Memory B cell (primary cell): ENCODE measurements at places on chromosomes 2 and 18.

GRCh38 chr2:162934191-162934590, 95.6 kb upstream of the KCNH7 start:
- no peaks in the 10 kb centered on the region for H3K36me3 ChIP-seq
- H3K27me3 ChIP-seq, result no peaks in the 10 kb centered on the region
- no peak for DNase-seq

- no peaks in the 10 kb centered on the region for H3K4me1 ChIP-seq
- H3K27ac ChIP-seq, result no peak overlapping the region
- H3K4me3 ChIP-seq, result no peak overlapping the region
- no peak for DNase-seq
- H3K36me3 ChIP-seq, result no peaks in the 10 kb centered on the region
- H3K27me3 ChIP-seq, result no peaks in the 10 kb centered on the region
Observed at GRCh38 chr18:4134700-4135099, 320.4 kb downstream of the DLGAP1 start.

DNA sequence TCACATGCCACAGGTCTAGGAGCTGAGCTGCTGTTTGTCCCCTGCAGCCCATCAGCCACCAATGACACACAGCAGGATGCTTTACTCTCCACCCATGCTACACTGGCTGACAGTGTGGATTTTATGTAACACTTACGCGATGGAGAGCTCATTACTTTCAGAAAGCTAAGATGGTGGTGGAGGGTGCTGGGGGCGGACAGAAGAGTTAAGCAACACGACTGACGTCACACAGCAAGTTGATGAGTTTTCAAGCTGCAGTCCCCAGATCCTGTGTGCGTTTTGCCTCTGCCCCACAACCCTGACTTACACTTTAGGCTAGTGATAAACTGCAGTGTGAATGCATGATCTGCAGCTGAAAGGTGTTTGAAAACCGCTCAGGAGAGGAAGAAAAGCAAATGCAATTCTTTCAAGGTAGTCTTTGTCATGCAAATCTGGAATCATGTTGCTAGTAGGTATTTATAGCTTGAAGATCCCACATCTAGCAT, 42.4 kb downstream of the MRPS5 start:
- H3K4me1 ChIP-seq, result peaks cover 7% of the 10 kb centered on the region
- no peak overlapping the region for H3K4me3 ChIP-seq

DNA sequence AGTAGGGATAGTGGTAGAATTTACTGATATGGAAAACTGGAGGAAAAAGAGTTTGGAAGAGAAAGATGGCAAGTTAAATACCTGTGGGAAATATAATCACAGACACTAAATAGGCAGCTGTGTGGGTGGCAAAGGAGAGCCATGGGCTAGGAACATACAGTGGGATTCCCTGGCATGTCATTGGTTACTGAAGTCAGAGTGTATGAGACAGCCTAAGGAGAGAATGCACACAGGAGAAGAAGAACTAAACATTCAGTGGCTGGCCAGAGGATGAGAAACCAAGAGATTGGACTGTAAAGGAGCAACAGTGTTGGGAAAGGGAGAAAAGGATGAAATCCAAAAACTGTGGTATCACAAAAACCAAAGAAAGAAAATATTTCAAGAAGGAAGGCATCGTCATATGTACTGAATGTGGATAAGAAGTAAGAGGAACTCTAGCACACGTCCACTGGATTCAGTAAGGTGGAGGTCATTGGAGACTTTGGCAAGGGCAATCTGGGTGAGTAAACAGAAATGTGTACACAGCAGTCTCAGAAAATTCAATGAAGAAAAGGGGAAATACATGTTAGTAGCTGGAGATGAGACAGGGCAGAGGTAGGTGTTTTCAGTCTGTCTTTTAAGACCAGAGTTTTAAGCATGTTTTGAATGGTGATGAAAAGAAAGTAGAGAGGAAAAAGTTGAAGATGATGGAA, 83.3 kb downstream of the SPIRE1 start:
- no peaks in the 10 kb centered on the region for H3K36me3 ChIP-seq
- H3K27me3 ChIP-seq, result peaks cover 6% of the 10 kb centered on the region
- H3K27ac ChIP-seq, result no peak overlapping the region
- DNase-seq, result no peak

DNA sequence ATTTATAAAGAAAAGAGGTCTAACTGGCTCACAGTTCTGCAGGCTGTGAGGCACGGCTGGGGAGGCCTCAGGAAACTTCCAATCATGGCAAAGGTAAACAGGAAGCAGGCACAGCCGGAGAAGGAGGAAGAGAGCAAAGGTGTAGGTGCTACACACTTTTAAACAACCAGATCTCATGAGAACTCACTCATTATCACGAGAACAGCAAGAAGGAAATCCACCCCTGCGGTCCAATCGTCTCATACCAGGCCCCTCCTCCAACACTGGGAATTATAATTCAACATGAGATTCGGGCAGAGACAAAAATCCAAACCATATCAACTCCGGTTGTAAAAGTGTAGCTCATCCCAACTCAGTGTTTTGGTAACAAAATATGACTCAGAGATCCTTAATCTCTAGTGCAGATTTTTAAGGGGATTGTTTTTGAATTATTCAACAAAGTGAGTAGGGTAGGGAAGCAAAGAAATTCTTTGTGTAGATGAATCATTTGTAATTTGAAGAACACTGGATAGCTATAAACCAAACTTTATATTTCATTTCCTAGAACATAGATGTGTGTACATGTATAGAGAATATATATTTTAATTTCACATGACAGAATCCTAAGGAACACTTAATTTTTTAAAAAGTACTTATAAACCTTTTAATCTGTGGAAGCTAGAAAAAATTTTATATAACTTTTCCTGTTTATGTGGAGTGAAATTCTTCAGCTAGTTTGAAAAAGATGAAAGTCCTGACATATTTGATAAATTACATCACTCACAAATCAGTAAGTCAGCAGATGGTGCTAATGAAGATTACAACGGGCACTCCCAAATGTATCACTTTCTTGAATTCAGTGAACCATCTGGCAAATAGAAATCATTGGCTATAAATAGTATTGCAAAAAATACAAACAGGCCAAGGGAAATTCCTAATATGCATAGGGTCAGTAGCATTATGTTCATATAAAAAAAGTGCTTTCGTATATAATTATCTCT, 130.1 kb downstream of the OLA1 start:
- H3K27me3 ChIP-seq, result no peaks in the 10 kb centered on the region
- H3K4me1 ChIP-seq, result no peaks in the 10 kb centered on the region
- no peak overlapping the region for H3K27ac ChIP-seq
- peaks cover 10% of the 10 kb centered on the region for H3K36me3 ChIP-seq
- no peak overlapping the region for H3K4me3 ChIP-seq
- DNase-seq, result no peak

DNA sequence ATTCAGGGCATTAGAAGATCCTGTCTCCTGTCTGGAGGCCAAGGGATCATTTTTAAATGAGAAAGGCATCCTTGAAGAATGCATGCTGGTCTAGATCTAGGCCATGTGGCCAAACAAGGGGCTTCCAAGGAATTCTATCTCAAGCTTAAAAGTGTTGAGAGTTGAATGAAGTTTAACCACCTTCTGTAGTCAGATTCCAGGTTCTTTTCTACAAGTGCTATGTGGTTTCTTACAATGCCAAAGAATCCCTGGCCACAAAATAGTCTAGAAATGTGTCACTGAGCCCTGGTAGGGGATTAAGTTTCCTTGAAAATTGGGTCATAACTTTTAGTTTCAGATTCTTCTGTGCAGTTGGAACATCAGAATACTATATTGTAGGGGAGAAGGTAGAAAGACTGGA, 640.7 kb upstream of the ACVR2A start:
- no peak overlapping the region for H3K4me3 ChIP-seq
- H3K4me1 ChIP-seq, result no peaks in the 10 kb centered on the region
- H3K27ac ChIP-seq, result no peak overlapping the region
- no peaks in the 10 kb centered on the region for H3K27me3 ChIP-seq
- no peaks in the 10 kb centered on the region for H3K36me3 ChIP-seq

GRCh38 chr2:163553601-163554000, 182.2 kb downstream of the FIGN start:
- H3K4me1 ChIP-seq, result no peaks in the 10 kb centered on the region
- no peak for DNase-seq
- no peak overlapping the region for H3K27ac ChIP-seq
- H3K36me3 ChIP-seq, result no peaks in the 10 kb centered on the region
- H3K27me3 ChIP-seq, result no peaks in the 10 kb centered on the region

DNA sequence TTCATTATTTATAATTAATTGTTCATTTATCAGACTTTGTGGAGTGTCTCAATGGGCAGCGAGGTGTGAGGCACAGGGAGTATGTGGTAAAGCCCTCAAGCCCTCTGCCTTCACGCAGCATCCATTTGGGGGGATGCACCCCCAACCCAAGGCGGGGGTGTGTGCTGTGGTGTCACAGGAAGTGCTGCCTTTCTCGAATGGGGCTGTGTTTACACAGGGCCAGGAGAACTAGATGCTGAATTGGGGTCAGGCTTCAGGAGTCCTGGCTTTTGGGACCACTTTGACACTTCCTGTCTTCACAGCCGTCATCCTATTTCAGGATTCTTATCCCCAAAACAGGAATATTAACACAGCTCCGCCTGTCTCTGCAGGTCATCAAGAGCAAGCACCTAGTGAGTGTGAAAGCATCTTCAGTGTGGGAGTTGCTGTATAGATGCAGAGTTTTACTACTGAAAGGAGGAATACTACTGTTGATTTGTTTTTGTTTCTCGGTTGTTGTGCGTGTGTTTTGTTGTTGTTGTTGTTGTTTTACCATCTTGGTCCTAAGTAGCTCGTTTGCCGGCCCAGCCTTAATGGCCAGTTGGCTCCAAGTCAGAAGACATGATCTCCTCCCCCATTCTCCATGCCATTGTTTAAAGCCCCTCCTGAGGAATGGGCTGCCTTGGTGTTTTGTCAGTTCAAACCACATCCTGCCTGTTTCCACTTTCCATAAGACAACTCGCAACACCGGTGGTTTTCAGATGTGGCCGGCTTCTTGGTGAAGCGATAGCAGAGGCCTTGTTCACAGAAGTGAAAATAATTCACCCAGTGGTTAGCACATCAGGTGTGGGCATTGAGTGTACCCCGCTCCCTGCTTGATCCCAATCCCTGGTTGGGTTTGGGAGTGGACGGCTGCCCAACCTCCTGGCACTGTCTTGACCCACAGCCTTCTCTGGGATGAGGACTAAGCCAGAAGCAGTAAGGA, 221.3 kb downstream of the BCL2 start:
- no peak overlapping the region for H3K27ac ChIP-seq
- DNase-seq, result no peak
- no peak overlapping the region for H3K4me3 ChIP-seq
- peaks cover 8% of the 10 kb centered on the region for H3K4me1 ChIP-seq
- H3K36me3 ChIP-seq, result no peaks in the 10 kb centered on the region

- no peak overlapping the region for H3K4me3 ChIP-seq
- H3K27me3 ChIP-seq, result peaks cover 2% of the 10 kb centered on the region
- no peak for DNase-seq
- no peaks in the 10 kb centered on the region for H3K4me1 ChIP-seq
- no peaks in the 10 kb centered on the region for H3K36me3 ChIP-seq
Observed at GRCh38 chr2:147603447-147603846, 241.4 kb upstream of the ACVR2A start.

DNA sequence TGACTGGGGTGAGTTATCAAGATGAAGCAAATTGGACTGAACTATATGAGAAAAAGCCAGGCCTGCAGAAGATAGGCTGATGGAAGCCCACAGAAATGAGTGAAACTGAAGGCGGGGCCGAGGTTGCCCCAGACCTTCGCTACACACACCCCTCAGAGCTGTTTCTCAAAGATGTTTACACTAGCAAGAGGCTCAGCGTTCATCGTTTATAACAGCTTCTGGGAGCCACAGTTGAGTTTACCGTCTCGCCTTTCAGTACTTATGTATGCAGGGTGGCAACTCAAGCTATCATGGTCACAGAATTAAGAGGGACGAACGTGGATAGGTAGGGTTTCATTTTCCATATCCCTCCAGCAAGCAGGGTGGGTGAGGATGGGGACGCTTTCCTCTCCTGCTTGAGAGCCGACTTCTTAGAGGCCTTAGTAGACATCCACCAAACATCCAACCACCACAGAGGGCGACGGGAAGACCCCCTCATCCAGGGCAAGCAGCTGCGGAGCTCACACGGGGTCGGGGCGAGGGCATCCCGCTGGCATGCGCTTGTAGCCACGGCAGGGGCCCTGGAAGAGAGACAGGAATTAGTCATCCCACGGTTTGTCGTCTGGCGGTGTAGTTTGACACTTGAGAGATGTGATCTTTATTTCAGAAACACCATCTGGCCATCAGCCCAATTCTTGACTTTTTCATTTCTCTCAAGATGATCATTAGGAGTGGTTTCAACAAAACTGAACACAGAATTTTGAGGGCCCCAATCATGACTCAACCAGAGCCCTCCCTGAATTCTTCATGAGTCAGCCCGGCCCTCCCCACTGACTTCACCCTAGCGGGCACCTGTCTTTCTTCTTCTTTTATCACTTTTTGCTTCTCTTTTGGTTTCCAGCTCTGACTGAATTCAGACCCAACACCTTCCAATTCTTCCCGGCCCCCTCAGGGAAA, 109.1 kb upstream of the CTDP1 start:
- DNase-seq, result no peak
- peaks cover 8% of the 10 kb centered on the region for H3K4me1 ChIP-seq
- H3K27me3 ChIP-seq, result peaks cover 6% of the 10 kb centered on the region
- no peak overlapping the region for H3K4me3 ChIP-seq
- H3K27ac ChIP-seq, result no peak overlapping the region

DNA sequence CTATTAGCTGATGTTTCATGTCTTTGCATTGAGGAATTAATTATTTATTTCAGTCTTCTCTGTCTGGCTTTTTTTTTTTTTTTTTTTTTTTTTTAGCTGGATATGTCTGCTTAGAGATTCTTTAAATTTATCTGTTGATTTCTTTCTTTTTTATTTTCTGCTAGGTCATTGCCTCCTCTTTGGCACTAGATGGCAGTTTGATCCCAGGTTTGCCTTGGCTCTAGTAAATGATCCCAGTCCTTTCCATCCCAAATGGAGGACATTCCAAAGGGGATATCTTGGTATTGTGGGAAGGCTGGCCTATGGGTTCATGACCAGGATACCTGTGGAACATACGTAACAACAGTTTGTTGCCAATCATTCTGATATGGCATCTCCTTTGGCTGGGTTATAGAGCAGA, 339.5 kb upstream of the GCFC2 start:
- DNase-seq, result no peak
- no peaks in the 10 kb centered on the region for H3K4me1 ChIP-seq
- no peak overlapping the region for H3K27ac ChIP-seq
- H3K27me3 ChIP-seq, result no peaks in the 10 kb centered on the region
- H3K4me3 ChIP-seq, result no peak overlapping the region

DNA sequence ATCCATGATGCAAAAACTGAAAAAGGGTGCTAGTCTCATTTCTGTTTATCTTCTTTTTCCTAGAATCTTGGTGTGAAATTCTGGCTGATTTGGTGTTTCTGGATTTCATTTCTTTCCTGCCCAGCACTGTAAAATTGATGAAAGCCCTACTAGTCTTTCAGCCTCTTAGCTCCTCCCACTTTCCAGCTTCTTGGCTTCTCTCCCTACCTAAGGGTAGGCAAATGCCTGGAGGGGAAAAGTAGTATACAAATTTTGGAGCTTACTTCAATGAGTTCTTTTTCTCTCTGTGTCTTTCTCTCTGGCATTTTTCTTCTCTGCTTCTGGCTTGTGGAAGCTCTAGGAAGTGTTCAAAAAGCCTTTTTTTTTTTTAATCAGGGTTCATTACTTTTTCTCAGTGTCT, 160.5 kb downstream of the XIRP2 start:
- H3K27ac ChIP-seq, result no peak overlapping the region
- no peaks in the 10 kb centered on the region for H3K36me3 ChIP-seq
- H3K27me3 ChIP-seq, result no peaks in the 10 kb centered on the region
- no peaks in the 10 kb centered on the region for H3K4me1 ChIP-seq
- no peak overlapping the region for H3K4me3 ChIP-seq

GRCh38 chr2:154368153-154368552, 330.3 kb upstream of the KCNJ3 start:
- H3K4me3 ChIP-seq, result no peak overlapping the region
- no peak for DNase-seq
- no peaks in the 10 kb centered on the region for H3K4me1 ChIP-seq
- H3K27ac ChIP-seq, result no peak overlapping the region
- H3K36me3 ChIP-seq, result no peaks in the 10 kb centered on the region
